ENCODE measurements at places on chromosomes 12 and 14. TPM values are rescaled to one million over a fixed set of nuclear protein-coding genes. Genes with fewer than 3 reads are reported as not detected.

DNA sequence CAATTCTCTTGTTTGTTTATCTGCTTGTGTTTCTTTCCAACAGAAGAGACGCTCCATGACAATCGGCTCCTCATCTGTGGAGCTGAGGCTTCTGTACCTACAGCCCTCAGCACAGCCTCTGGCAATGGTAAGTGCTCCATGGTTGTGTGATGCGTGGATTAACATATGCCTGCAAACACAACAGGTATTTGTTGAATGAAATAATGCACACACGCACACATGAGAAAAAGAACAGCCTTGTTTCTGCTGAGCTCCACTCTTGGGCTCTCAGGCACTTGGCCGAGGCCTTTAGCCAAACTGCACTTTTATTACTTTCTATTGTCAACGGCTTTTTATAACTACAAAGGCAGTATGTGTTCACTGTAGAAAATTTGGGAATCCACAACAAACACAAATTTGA, 120.4 kb upstream of the TMCC3 start:
- no peak for DNase-seq

MAP3K9 gene
- 12.6 TPM for total RNA-seq

DNA sequence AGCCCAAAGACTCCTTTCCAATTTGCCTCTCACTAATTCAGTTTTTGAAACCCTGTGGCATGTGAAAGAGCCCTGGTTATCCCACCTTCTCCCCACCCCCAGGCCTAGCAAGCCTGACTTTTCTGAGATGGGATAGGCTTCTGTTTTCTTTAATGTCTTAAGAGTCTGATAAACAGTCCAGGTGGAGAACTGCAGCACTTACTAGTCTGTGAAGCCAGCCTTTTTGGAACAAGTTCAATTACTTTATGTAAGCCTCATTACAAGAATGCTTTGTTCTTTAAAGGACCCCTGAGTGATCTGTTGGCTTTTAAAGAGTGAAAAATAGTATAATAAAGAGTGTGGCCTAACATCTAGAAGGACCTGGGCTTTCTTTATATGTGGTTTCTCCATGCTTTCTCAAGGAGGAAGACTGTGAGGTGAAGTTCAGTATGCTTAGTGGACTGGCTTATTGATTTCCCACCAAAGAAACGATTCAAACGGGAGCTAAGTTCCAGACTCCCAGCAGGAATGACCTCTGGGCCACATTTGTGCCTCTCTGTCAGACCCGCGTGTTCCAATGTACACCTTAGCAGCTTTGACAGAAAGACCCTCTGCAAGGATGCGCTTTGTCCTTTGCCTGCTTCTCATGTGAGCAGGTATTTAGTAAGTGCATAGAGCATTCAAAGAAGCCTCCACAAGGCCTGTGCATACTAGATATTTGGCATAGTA, 129.5 kb downstream of the DAAM1 start:
- no peak for DNase-seq

CAPZA3 gene
- total RNA-seq = not detected

KICS2 gene
- 12.5 TPM for total RNA-seq

Data from H7 (cell line).